ENCODE measurements at places on chromosomes 7 and 10.

DNA sequence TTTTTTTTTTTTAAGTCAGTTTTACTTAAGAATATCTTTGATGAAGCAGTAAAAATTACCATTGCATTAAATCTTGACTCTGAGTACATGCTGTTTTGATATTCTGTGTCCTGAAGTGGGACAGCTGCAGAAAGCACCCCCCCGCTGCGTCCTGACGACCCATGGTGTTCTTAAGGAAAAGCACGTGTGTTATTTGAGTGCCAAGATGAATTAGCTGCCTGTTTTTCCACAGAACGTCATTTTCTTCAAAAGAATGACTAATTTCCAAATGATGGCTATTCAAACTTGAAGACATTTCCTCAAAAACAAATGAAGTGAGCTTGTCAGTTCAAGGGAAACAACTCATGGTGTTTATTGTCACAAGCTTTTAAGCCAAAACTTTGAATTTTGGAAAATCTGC lies 45.9 kb downstream of the CREM start:
- no peak for DNase-seq

GRCh38 chr7:11540271-11540761 lies 291.7 kb downstream of the THSD7A start:
- no peak for DNase-seq

GRCh38 chr10:68560186-68560942 lies at the start of gene TET1:
Gene TET1, plus strand, starts transcription at chr10:68560337. Its CDS starts 12,002 bp downstream, at chr10:68572339.
- DNase-seq: peak; percentile 87

- peak; percentile 90 for DNase-seq
Measured at GRCh38 chr7:131688738-131689661, 132.6 kb upstream of the PODXL start.

- no peak for DNase-seq
Measured at GRCh38 chr10:75061709-75062505, 49.5 kb upstream of the SAMD8 start.

- no peak for DNase-seq
Measured at GRCh38 chr7:137970253-137970975, 31.5 kb downstream of the CREB3L2 start.

All from osteocyte (in vitro differentiated cells).